ENCODE measurements at places on chromosomes 7 and 10. TPM values are rescaled to one million over a fixed set of nuclear protein-coding genes. Genes with fewer than 3 reads are reported as not detected.

DNA sequence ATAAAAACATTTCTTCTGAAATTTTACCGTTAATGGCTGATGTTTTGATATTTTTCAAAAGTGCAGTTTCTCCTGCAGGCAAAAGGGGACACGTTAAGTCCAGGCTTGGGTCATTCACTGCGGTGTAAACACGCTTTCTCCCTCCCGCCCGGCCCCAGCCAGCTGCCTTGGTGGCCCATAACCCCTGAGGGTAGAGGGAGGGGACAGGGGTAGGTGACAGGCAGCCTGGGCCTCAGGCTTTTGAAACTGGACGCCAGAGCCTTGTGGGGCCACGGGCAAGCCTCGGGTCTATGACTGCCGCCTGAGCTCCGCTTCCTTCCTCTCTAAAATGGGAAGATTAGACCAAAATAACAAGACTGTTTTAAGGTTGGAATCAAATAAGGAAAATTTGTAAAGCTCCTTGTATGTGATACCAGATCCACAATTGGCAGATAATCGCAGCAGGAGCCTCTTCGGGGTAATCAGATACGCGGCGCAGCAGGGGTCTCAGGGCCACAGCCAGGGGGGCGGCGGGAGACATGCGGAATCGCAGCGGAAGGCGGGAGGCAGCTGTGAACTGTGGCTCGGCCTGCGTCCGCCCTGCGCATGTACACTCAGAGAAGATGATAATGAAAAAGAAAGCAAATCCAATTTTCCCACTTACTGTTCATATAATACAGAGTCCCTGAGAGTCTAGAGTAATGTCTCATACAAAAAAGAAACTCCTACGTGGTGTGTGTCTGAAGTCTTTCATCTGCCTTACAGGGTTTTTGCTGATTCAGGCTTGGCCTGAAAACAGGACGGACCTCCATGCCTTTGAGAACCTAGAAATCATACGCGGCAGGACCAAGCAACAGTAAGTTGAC is 138.3 kb downstream of the EGFR start:
- no peak for DNase-seq

DNA sequence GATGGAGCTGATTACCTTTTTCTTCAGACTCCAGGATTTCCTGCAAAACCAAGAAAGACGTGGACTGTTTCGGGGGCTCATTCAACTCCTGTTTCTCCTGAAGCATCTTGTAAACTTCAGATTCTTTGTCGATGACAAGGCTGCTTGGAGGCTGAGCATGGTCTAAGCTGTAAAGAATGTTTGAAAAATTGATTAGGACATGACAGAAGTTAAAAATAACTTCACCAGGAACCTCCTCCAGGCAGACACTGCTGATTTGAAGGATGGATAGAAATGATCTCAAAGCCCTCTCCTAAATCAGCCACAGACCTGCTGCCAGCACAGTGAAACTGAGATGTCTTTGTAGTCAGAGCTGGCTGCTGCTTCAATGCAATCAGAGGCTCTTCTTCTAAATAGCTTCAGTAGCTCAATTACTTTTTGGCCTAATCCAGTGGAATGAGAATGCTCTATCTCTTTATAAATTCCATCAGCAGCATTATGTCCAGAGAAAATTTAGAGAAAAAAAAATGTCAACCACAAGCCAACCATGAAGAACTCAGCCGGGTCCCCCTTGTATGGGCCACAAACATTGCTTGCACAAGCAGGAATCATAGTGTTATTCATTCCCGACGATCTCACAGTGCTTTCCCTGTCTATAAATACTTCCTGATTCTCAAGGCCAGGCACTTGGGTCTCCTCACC is 43.5 kb downstream of the PDLIM1 start:
- no peak for DNase-seq

Gene CABCOCO1
- total RNA-seq = not detected

DNA sequence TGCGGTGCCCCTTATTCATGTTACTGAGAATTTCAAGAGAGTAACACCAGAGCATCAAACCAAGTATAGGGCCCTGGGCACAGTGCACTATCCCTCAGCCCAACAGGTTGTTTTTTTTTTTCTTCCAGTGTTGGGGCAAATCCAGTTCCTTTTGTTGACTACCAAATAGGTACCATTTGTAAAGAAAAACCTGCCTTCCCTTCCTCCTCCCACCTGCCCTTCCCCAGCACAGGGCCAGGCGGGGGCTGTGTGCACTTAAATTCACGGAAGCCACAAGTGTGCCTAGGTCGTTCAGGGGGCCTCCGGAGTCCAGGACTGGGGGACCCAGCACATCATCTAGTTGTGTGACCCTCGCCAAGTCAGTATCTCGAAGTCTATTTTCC is 595 bp upstream of the SFXN4 start:
- DNase-seq = no peak

- DNase-seq = no peak
Observed at GRCh38 chr10:132618158-132618919, 80.8 kb downstream of the INPP5A start.

Gene SPDYE5
- not detected for total RNA-seq

Data from suprapubic skin (tissue), 4 donors.